ENCODE measurements at places on chromosomes 1 and 21. TPM values are rescaled to one million over a fixed set of nuclear protein-coding genes. Genes with fewer than 3 reads are reported as not detected.

Gene DIO1
- not detected for total RNA-seq

Gene COL24A1
- total RNA-seq = not detected

Gene SPATA46
- total RNA-seq = not detected

Gene NFYC
- 66.0 TPM for total RNA-seq

Gene DNAJC6
- total RNA-seq = 2.9 TPM

Gene SPATA1
- total RNA-seq = 0.52 TPM

Gene OR10J1
- total RNA-seq = not detected

Gene ADGRL2
- 58.8 TPM for total RNA-seq

Gene THEMIS2
- total RNA-seq = 5.9 TPM

Gene ARTN
- total RNA-seq = 0.39 TPM

Gene KIF17
- not detected for total RNA-seq

Gene SCMH1
- 27.6 TPM for total RNA-seq

DNA sequence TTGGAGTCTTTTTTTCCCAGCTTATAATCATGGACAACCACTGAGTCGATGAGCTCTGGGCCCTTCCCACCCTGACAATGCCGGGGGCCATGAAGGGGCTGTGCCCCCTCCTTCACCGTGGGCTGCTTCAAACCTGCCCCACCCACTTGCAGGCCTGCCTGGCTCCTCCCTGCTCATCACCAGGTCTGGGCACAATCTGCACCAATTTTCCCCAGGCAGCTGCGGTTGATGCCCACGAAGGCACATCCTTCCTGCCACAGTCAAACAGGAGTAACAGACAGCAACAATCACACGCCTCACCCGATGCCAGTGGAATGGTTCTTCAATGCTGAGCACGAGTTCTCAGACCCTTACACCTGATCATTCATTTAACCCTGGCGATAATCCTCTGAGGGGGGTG, 18.9 kb downstream of the PGLYRP3 start:
- no peak for DNase-seq

DNA sequence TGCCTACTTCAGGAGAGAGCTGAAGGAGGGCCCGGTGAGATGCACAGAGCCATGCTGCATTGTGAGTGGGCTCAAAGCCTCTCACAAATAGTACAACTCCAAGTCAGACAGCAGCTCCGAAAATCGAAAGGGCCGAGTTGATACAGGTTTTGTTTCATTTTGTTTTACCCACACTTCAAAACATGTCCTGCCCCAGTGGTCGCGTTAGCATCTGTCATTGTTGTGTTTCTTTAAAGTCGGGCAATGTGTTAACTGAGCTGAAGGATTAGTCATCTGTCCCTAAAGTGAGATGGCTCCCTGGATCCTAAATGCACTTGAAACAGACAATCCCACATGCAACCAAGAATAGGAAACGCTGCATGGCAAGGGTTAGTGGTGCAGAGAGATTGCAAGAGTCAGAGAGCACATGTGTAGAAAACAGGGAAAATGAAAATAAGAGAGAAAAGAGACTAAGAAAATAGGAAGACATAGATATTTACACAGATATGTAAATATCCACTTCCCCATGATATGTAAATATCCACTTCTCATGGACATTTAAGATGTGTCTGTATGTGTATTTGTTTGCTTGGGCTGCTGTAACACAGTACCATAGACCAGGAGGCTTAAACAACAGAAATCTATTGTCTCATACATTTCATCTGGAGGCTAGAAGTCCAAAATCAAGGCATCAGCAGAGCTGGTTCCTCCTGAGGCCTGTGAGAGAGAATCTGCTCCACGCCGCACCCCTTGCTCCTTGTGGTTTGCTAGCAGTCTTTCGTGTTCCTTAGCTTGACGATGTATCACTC, 131.4 kb upstream of the RAB4A start:
- DNase-seq = no peak

DNA sequence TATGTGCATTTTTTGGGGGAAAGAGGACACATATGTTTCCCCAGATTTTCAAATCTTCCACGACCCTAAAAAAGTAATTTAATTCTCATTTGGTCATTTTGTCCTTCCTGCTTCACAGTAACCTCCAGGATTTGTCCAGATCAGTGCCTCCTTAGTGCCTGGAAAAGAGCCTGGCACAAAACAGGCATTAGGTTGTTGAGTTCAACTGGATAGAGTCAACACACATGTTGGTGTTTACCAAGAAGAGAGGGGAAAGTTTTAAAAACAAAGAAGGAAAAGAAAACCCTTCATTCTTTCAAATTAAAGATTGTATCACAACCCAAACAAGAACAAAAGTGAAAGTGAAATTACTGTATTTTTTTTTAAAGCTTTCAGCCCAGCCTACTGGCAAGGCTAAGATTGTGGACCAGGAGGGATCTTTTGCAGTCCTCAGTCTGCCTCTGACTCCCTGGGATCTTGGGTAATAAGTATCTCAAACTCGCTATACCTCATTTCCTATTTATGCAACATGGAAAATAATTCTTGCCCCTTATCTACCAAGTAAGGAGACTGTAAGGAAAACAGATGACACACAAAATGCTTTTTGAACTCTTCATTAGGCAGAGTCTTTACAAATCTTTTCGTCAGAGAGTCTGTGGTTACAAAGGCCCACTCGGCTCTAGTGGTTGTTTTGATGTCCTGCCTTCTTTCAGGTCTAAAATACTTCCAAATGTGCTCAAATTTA, 57.8 kb downstream of the ZNF281 start:
- DNase-seq = no peak

DNA sequence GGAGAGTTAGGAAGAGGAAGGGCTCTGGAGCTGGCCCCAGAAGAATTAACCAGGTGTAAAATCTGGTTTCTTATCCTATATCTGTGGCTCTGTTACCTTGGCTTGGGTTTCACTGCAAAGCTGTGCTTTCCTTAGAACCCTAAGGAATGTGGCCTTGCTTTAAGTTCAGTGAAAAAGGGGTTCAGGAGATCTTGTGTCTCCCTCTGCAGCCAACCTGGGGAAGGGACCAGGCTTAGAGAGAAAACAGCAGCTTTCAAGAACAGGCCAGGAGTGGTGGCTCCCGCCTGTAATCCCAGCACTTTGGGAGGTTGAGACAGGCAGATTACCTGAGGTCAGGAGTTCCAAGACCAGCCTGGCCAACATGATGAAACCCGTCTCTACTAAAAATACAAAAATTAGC, 16.1 kb upstream of the MYCL start:
- no peak for DNase-seq

- no peak for DNase-seq
Observed at GRCh38 chr1:99599678-99600175, 46.2 kb upstream of the PALMD start.

DNA sequence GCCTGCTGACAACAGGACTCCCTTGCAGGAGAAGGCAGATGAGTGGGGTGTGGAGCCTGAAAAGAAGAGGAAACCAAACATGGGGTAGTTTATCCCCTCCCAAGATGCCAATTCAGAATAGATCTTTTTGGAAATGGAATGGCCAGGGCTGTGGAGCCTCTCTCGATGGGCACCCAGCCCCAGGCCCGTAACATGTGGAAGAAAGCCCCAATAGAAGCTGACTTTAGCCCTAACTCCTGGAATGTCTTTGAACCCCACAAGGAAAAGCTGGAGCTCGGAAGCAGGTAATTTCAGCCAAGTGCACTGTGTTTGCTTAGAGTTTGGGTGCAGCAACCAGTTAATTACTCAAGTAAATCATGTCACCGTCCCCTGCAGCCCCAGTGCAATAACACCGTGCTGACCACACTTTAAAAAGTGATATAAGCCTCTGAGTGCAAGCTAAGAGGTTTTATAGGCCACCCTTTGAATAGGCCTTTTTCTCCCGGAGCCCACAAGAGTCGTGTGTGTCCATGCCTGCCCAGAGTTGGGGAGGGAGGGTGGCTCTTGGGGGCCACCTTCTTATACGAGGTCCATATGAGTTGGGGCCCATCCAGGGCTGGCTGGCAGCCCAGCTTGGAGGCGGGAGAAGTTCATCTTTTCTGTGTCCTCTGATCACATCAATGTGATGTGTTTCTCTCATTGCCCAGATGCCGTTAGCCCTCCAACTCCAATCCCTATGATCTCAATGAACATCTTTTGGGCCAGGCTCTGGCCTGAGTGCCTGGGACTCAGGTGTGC, 153.2 kb downstream of the TRABD2B start:
- no peak for DNase-seq

GRCh38 chr1:212977781-212978645, 27.7 kb downstream of the VASH2 start:
- no peak for DNase-seq

GRCh38 chr1:63327417-63328054, 5.2 kb downstream of the FOXD3 start:
- DNase-seq = peak; percentile 85

- DNase-seq = no peak
Observed at GRCh38 chr1:202835548-202836072, 24.9 kb downstream of the PCAT6 start.

- no peak for DNase-seq
Observed at GRCh38 chr1:228990906-228991569, 255.8 kb downstream of the RHOU start.

DNA sequence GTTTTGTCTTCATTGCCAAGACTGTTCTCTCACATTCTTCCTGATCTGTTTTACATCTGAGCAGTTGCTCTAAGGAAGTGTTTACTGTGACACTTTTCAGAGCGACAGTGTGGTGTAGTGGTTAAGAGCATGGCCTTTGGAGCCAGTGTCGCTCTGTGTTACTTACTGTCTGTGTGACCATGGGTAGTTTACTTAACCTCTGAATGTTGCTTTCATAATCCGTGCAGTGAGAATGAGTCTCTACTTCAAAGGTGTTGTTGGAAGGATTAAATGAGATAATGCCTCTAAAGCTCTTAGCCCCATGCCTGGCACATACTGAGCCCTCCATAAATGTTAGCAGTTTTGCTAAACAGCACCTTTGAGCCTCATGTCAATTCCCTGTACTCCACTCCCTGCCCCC, 35.9 kb upstream of the ZFP69B start:
- no peak for DNase-seq

DNA sequence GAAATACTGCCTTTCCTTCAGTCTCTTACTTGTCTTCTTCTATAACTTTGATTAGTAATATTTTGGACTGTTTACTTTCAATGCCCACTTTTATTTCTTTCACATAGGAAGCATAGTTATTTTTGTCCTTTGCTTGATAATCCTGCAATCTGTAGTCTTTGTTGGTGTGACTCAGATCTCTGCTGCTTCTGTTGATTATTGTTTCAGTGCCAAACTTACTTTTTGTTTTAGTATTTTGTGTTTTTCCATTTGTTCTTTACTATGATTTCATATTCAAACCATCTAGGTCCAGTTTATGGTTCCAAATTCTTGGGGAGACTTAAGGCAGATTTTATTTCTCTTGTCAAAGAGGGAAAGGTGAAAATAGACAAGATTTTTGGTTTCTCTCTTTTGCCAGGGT, 399.9 kb downstream of the HLX start:
- no peak for DNase-seq

- DNase-seq = peak; percentile 48
Observed at GRCh38 chr1:29655945-29656850, 419.9 kb downstream of the PTPRU start.

GRCh38 chr1:6962478-6962995, 177.3 kb downstream of the CAMTA1 start:
- DNase-seq = peak; percentile 3

GRCh38 chr1:46532498-46533178, 18.8 kb downstream of the KNCN start:
- peak; percentile 84 for DNase-seq

DNA sequence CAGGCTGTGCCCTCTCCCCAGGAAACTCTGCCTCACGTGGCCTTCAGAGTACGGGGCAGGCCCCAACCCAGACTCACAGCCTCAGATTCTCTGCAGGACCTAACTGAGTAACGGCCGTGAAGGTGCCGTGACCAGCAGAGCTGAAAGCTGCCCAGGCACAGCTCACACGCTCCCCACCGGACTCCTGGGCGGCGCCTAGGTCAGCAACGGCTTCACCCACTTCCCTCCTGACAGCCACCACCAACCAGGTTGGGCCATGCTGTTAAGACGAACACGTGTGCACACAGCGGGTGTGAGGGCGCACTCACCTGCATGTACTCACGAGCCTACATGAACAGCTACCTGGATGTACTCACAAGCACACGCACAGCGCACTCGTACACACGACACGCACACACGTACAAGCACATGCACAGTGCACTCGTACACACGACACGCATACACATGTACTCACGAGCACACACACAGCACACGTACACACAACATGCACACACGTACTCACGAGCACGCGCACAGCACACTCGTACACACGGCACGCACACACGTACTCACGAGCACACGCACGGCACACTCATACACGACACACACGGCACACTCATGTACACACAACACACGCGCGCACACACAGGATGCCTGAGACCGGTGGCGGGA, 8.7 kb upstream of the TNFRSF4 start:
- no peak for DNase-seq

GRCh38 chr21:28442624-28443023, 550.1 kb downstream of the LTN1 start:
- no peak for DNase-seq

- DNase-seq = no peak
Observed at GRCh38 chr1:38221006-38221649, 174.5 kb upstream of the POU3F1 start.

DNA sequence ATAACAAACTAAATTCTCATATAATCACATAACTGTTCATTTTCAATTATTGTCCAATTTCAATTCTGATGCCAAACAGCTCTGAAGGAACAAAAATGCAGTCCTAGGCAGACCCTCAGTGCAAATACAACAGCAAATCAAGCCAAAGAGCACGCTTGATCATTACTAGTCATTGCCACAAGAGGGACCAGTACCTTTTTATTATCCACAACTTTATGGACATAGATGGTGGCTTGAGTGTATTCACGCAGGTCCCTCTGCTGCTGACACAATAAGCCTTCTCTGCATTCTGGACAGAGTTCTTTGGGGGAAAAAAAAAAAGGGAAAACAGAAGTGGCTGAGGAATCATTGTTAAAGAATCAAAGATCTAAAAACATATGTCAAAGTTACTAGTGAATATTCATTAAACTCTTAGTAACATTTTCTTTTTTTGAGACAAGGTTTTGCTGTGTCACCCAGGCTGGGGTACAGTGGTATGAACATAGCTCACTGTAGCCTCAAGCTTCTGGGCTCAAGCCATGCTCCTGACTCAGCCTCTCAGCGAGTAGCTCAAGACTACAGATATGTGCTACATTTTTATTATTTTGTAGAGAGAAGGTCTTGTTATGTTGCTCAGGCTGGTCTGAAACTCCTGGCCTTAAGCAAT, 34.3 kb upstream of the RAP1GAP start:
- DNase-seq = no peak

- DNase-seq = no peak
Observed at GRCh38 chr1:12778907-12779306, 5.4 kb downstream of the PRAMEF12 start.

Data from Calu3 (cell line).